Omental fat pad (tissue), 4 donors: ENCODE measurements at places on chromosomes 1 and 21. TPM values are rescaled to one million over a fixed set of nuclear protein-coding genes. Genes with fewer than 3 reads are reported as not detected.

DNA sequence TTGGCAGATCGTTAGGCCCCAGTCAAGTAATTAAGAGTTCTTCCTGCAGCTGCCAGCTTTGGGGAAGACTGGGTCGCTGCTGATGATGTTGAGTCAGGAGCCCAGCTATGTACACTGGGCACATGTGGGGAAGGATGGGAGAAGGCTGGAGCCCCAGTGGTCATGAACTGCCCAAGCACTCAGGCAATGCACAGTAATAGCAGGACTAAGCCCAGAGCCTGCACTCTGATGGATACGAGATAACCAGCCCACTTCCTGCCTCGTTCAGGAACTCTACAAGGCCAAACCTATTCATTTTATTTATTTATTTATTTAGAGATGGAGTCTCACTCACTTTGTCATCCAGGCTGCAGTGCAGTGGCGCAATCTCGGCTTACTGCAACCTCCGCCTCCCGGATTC, 81.1 kb upstream of the BTG3 start:
- no peak for DNase-seq

The METTL13 gene
- 23.4 TPM for total RNA-seq

- DNase-seq: no peak
Measured at GRCh38 chr1:31101147-31101502, 35.6 kb upstream of the PUM1 start.

The LIPI gene
- total RNA-seq: not detected

The SHE gene
- total RNA-seq: 15.6 TPM

The TRMT1L gene
- 7.2 TPM for total RNA-seq

DNA sequence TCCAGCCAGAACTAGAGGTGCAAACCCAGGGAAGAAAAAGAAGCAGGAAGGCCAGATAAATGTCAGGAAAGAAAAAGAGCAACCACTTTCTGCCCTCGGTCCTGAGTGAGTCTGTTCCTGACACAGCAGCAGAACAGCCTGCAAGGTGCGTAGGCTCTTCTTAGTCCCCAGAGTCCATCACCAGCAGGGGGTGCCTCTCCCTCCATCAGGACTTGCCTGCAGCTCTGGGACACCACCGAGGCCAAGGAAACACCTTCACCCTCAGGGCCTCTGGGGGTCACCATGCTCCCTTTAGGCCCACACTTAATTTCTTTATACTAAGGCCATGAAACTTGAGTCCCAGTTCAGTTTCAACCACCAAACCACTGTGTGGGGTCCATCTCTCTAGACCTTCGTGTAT, 43.7 kb upstream of the NFASC start:
- DNase-seq: no peak

The NCF2 gene
- 85.0 TPM for total RNA-seq

DNA sequence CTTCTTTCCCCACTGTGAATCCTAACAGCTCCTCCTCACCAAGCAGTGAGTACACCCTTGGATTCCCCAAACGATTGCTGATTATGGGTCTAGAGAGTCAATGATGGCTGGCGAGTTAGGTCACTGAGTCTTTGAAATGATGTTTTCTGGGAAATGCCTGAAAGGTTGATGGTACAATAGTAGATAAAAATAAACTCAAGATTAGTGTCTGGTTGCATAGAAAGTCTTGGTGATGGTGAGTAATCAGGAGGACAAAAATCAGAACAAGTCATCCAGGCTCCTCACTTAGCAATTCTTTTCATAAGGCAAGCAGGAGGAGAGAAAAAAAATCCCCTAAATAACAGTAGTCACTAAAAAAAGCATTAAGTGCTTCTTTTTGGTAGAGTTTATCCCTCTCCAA, 22.6 kb downstream of the HLX start:
- DNase-seq: no peak

DNA sequence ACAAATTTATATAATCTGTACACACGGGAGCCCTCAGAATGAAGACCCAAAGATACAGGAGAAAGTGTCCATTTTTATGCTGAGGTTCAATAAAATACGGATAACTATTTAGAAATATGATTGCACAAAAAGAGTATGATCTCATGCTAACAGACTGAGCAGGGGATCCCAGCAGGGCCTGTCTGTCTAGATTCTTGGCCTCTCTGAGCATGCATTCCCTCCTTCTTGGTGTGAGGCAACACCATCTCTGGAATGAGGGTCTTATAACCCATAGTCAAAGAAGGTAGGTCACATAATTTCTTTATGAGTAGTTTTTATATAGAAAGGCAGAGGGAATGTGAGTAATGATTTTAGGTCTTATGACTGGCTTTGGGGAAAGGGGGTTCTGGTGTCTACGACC, 5.4 kb downstream of the PRMT6 start:
- DNase-seq: no peak

DNA sequence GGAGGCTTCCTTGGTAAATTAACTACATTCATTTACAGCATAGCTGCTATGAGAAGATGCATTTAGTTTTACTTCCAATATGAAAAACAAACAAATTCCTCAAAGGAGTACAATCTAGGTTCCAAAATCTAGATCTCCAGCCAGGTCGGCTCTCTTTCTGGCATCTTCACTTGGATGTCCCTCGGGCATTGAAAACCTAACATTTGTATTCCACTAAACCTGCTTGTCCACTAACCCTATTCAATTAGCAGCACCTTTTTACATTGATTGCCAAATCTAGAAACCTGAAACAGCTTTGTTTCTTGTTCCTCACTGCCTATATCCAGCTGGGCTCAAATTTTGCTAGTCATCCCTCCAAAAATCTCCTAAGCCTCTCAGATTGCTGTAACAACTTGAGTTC, 14.3 kb upstream of the CXADR start:
- no peak for DNase-seq

DNA sequence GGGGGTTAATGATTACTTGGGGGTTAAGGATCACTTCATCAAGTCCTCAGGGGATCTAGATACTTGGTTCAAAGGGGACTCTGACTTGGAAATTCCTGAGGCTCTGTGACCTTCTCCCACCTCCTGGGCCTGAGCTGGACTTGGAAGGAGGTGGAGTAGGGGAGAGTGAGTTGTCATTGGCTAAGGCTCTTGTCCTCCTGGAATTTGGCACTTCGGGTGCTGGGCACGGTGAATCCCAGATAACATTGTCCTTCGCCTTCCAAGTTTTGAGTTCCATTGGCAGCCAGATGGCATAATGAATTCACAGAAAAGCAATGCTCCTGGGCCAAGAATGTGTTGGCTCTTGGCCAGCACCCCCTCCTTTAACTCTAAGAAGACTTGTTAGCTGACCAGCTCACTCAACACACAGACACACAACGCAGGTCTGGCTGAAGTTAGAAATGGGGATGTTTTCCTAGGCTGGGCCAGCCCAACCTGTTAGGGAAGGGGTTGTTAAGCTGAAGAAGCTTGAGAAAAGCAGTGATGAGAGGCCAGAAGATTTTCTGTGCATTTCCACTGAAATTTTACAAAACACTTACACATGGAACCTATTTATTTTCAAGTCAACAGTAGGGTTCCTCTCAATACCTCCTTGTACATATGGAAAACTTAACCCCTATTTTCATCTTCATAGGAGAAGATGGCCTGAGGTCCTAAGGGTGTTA, 29.7 kb downstream of the SLC26A9 start:
- DNase-seq: no peak

DNA sequence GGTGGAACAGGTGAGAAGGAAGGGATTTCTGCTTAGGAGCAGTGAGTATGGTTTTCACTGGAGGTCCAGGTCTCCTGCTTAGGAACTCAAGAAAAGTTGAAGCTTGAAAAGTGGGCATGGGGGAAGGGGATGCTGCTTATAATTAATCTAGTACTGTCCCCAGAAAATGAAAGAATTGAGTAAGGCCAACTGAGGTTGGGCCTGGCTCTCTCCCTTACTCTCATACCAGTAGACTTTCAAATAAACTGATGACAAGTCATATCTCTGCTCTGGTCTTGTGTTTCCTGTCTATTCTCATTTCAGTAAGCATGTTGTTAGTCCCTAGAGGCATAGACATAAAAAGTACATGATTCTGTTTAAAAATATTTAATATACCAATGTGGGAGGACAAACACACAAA, 26.4 kb downstream of the CD48 start:
- DNase-seq: no peak

DNA sequence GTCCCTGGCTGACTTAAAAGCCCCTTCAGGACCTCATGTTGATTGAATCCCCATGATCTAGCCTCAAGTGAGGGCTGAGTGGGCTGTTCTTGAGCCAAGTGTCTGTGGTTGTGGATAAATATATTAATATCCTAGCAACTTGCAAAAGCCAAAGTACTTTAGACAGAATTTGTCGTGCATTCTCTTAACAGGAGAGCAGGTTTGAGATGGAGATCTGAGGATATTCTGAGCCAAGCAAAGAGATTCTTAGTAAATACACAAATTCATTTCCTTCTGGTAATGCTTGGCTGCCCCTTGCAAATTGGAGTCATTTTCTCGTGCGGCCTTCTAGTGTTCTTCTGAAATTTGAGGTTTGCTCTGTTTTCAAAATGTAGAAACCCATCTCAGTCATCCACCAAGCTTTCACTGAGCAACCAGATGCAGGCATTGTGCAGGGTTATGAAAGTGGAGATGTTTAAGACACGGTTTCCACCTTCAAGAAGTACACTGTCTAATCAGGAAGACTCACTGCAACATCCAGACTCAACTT, 242.1 kb upstream of the JUN start:
- DNase-seq: no peak

DNA sequence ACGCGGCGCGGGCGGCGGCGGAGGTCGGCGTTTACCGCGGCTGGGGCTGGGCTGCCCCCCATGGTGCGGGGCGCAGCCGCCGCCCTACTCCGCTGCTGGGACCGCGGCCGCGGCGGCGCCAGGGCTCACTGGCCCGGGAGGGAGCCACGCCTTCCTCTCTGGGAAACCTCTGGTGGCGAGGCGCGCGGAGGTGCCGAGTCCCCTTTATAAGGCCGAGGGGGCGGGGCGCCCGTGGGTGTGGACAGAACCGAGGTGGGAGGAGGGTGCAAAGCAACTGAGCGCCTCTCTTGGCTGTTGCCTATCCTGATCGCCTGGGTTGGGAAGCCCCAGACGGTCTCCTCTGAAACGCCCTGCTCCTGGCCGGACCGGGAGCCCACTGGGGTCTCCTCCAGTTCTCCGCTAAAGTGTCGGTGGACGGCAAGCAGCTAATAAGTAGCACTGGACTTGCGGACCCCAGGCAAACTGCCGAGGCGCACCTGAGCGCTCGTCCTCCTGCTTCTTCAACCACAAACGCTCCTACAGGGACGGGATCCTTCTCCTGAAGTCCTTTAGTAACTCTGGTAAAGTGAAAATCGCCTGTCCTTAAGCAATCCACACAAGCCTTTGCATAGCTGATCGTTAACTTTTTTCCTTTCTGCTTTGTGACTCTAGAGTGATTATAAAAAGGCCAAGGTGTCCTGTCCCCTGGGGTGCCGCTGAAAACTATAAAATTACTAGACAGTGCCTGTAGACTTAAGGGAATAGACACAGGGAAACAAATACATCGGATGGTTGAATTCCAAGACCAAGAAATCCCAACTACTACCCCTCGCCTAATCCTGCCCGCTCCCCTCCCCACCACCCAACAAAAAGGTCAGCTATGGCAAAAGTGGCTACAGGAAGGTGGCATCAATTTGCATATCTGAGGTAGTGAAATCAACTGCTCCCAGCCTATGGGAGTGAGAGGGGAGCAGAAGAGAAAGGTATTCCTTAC, at the start of gene PTGER3:
Gene PTGER3 (minus strand): TSS at position 182 of the 973 bp plus-strand sequence. CDS start 239 bp downstream, outside the sequence.
- DNase-seq: peak; percentile 55

DNA sequence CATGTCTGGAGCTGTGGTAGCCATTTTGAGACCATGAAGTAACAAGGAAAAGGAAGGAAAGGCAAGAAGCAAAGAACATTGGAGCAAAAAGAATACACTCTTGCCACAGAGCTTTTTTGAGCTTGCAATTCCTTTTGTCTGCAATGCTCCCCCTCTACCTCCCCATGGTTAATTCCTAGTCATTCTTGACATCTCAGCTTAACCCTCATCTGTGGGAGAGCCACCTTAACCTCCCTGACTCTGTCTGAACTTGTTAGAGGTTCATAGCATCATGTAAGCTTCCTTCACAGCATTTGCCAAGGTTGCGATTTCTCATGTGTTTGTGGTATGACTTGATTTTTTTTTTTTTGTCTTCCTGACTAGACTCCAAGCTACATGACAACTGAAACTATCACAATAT, 564.1 kb upstream of the PLXNA2 start:
- DNase-seq: no peak

DNA sequence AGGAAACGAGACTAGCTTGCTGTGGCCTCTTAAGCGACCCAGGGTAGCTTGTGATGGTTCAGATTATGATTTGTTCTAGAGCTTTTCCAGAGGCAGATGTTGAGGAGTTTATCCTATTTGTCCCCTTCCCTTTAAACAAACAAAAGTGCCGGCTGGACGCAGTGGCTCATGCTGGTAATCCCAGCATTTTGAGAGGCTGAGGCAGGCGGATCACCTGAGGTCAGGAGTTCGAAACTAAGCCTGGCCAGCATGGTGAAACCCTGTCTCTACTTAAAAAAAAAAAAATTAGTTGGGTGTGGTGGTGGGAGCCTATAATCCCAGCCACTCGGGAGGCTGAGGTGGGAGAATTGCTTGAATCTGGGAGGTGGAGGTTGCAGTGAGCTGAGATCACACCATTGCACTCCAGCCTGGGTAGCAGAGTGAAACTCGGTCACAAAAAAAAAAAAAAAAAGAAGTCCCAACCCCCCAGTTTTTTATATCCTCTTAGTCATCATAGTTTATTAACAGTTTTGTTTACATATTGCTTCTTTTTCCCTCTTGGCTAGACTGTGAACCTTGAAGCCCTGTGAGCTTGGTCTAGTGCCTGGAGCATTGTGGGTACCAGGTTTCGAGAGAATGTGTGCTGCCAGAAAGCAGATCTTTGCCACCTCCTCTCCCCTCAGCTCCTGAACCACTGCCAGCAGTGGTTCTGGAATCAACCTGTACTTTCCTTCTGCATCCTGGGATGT, 29.8 kb downstream of the MAPKAPK2 start:
- DNase-seq: no peak

The SMPDL3B gene
- total RNA-seq: 2.9 TPM

The ABCD3 gene
- total RNA-seq: 18.5 TPM

DNA sequence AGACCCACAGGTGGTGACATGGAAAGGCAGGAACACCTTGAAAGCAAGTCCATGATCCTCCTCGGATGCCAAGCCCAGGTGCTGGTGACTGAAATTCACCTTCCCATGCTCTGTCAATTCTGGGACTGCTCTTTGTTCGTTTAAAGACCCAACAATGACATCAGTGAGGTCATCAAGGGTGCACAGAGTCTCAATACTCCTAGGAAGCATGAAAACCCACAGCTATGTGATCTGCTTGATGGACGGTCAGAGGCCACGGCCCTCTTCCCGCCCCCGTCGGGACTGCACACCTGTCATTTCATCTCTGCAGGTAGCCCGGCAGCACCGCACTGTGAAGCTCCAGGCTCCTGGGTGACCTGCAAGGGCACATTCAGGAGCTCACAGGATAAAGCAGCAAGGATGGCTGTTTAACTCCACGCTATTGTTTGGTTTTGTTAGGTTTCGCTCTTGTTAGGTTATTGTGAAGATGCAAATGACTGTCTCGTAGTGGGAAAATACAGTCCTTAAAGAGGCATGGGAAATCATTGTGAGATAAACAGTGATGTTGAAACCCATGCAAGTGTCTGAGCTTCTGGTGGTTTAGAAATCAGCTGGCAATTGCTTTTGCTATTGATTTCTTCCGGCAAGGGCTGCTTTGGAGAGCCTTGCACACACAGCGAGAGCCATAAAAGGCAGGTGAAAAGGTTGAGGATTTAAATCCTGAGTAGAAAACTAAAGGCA, 124.8 kb upstream of the AJAP1 start:
- no peak for DNase-seq

- no peak for DNase-seq
Measured at GRCh38 chr1:95994643-95995042, 726.9 kb upstream of the PTBP2 start.
